ENCODE measurements at places on chromosomes 13 and 19.

- DNase-seq, result no peak
Measured at GRCh38 chr13:23743278-23744076, 145.7 kb downstream of the MIPEP start.

DNA sequence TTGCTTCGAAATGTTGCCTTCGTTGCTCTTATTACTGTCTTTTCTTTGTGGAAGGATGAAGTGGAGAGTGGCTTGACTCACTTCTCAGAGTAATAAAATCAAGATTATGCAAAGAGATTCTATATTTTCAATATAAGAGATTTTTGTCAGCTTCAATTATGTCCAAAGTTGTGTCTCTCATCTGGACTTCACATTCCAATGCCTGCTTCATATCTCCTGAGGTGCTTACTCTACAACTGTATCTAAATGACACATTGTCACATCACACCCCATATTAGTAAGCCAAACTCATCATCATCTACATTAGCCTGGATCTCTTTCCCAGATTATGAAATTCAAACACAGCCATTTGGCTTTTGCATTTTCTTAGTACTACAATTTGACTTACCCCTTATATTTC, 409.4 kb downstream of the DACH1 start:
- no peak for DNase-seq

DNA sequence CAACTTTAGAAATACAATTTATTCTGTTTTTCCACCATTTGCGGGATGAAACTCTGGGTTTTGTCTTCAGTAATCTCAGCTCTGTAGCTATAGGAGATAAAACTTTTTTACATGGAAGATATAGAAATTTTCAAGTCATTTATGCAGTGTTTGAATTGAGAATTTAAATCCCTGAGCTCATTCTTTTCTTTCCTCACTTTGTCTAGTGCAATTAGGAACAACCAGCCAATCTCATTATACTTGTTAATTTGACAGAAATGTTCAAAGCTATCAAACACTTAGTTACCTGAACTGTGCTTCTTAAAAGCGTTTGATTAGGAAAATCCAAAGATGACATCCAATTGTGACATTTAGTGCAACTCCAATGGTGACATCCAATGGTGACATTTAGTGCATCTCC, 1014.3 kb downstream of the SLITRK5 start:
- no peak for DNase-seq

DNA sequence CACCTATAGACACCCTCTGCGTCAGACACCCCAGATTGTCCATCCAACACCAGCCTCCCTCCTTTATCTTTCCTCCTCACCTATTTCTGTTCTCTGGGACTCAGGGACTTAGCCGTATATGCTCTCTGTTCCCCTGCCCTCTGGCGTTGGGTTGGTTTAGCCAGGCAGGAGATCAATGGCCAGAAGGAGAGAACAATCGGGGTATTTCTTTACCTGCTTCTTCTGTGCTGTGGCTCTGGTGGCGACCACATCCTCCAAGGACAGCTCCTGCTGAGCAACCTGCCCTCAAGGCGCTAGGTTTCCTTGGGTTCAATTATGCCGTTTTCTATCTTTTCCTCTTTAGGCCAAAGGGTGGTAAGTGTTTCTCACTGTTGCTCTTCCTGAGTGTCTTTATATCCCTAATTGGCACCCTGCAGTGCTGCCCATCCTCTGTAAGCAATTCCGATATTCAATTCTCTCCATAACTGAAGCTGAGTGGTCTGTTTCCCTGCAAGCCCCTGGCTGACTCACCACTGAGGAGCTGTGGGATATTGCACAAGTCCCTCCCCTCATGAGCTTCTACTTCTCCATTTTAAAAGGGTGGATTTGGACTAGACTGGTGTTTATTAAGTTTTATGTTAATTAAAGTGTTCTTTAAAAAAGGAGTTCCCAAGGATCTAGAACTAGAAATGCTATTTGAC, 63.7 kb upstream of the TMTC4 start:
- DNase-seq, result no peak

GRCh38 chr19:42108527-42109389, 23.5 kb downstream of the POU2F2 start:
- DNase-seq, result peak; percentile 67

DNA sequence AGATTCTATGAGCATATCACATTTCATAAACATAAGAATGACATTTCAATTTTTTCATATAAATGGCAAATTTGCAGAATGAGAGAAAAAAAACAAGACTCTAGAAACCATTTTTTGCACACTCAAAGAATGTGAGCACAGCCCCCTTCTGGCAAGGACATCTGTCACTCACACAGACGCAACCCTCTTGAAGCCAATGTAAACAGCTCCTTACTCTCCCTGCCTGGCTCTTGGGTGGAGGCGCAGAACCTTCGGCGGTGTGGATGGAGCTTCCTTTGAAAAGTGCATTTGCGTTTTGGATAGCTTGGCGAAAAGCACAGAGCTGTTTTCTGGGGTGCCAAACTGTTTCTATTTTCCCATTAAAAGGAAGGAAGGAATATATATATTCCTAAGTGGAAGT, 367.6 kb upstream of the TSHZ3 start:
- no peak for DNase-seq

DNA sequence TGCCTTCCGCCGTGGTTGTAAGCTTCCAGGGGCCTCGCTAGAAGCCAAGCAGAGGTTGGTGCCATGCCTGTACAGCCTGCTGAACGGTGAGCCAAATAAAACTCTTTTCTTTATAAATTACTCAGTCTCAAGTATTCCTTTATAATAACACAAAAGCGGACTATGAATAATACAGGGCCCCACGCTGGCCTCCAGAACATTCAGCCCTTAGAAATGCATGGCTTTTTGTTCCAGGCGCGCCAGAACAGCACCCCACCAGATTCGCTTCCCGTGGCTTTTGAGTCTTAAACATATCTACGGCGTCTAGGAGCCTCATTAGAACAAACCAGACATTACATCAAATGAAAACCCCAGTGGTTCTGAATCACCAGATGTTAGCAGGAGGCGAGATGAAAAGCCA, 75.1 kb downstream of the SLC15A1 start:
- no peak for DNase-seq

GRCh38 chr13:105008604-105009003, 1526.9 kb downstream of the EFNB2 start:
- no peak for DNase-seq

GRCh38 chr19:27896091-27896490, 1316.9 kb downstream of the UQCRFS1 start:
- DNase-seq, result no peak

DNA sequence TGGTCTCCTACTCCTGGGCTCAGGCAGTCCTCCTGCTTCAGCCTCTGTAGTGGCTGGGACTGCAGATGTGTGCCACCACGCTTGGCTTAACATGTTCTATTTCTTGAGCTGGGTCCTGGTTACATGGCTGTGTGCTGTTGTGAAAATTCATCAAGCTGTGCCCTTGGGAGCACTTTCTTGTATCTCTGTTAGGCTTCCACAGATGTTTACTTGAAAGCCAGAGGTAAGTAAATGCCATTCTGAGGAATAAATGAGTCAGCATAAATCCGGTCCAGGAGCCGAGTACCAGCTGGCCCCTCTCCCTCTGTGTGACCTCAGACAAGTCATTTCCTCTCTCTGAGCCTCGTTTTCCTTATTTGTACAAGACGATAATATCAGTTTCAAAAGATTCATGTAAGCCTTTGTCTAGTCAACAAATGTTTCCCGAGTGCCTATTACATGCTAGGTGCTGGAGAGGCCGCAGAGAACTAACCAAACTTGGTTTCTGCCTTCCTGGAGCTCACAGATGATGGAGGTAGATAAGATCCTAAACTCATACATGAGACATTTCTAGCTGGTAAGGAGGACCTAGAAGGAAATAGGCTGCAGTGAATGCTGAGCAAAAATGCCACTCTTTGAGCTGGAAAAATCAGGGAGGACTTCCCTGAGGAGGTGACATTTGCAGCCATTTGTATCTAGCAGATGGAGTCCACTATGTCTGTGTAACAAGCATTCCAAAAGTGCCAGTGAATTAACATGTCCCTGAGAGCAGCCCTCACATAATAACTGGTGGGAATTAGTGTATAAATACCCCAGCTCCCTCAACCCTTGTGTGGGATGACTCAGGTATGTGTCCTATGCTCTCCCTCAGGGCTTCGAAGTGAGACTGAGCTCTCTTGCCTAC, 2.7 kb upstream of the RASAL3 start:
- no peak for DNase-seq

- peak; percentile 23 for DNase-seq
Measured at GRCh38 chr19:7348587-7349230, at the start of gene ARHGEF18. Gene ARHGEF18 (plus strand): TSS chr19:7348937. CDS start chr19:7362891, 13,954 bp downstream.

- no peak for DNase-seq
Measured at GRCh38 chr19:48518207-48518606, 6.6 kb upstream of the LMTK3 start.

GRCh38 chr13:94139393-94139995, 340.0 kb downstream of the DCT start:
- DNase-seq, result no peak

DNA sequence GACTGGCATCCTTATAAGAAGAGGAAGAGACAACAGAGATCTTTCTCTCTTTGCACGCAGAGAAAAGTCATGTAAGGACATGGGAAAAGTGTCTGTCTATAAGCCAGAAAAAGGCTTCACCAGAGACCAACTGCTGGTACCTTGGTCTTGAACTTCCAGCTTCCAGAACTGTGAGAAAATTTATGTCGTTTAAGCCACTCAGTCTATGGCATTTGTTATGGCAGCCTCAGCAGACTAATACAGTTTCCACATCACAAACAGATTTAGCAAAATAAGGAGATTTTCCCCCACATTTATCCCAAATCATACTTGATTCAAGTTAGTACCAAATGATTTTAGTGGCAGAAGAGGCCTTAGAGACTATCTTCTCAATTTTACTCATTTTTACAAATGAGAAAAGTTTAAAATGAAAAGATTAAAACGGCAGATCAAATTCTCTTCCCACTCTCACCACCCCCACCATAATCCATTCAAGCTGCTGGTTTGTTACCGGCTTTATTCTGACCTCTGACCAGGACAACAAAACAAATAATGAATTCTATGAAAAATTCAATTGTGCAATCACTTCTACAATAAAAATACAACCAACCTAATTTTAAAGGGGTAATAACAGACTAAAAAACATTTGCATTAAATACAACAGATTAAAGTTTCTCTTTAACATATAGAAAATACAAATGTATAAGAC, 316.3 kb downstream of the TBC1D4 start:
- DNase-seq, result no peak
